ENCODE measurements at places on chromosomes 12 and 14.

- DNase-seq, result no peak
Measured at GRCh38 chr12:7959701-7960121, 23.7 kb upstream of the SLC2A3 start.

DNA sequence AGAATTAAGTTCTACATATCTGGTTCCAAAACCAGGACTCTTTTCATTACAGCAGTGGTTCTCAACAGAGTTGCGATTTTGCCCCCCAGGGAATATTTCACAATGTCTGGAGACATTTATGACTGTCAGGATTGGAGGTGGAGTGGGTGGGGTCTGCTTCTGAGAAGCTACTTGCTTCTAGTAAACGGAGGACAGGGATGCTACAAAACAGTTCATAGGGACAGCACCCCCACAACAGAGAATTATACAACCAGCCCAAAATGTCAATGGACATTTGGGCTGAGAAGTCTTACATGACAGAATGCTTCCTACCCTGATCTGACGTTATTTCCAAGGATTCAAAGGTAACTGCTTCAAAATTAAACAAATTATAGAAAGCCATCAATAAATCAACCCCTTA is 739 bp upstream of the SPATA7 start:
- no peak for DNase-seq

- DNase-seq, result no peak
Measured at GRCh38 chr14:76212242-76212641, 60.5 kb downstream of the GPATCH2L start.

DNA sequence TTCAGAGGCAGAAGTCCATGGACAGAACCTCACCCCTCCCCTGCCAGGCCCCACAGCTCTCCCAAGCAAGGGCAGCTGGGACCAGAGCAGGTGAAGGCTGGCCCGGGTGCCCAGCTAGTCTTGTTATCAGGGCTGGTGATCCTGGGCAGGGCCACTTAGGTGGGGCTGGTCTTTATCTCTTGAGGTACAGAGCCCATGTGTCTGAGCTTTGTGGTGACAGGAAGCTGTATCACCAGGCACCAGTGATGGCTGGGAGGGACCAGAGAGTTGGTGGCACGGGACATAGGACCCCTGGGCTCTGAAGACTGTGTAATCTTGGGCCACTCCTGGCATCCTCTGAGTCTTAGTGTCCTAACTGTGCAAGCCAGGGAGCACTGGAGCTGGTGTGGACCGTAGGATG is 12.8 kb upstream of the HPD start:
- DNase-seq, result peak; percentile 77

DNA sequence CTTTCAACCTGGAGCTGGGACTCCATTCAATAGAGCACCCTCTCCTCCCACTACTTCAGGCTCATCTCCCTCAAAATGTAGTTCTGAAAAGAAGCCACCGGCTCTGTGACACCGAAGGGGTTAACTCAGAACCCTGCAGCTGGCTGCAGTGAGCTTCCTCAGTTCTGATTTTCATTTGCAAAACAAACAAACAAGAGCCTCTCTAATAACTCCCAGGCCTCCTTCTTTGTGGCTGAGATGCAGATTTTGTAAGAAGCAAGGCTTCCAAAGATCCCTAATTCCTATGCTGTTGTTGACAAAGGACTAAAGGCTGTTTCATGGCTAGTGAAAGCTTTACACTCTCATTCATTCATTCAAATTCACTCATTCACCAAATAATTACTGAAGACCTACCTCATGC is 333.4 kb upstream of the TBX3 start:
- DNase-seq, result no peak

DNA sequence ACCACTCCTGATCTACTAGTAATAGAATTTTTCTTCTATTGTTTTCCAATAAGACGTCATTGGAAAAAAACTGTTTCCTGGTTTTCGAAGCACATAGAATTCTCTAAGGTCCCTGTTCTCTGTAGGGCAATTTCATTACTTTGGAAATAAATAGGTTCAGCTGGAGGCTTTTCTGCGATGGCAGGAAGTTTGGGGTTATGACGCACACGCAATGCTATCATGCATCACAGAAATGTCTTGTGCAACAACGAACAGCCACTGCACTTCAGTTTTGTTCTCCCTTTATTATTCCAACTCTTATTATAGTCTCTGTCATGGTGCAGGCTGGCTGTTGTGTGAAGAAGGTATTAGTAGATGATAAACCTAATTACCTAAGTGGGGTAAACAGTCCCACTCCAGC is 59.0 kb downstream of the KCNK10 start:
- DNase-seq, result no peak

GRCh38 chr14:92263681-92264080 is 59.3 kb upstream of the SLC24A4 start:
- DNase-seq, result no peak

- no peak for DNase-seq
Measured at GRCh38 chr12:67981287-67982162, 7.7 kb upstream of the IFNG-AS1 start.

GRCh38 chr12:105888696-105889095 is 250.1 kb downstream of the NUAK1 start:
- DNase-seq, result no peak

- no peak for DNase-seq
Measured at GRCh38 chr12:81329085-81329484, 251.2 kb downstream of the ACSS3 start.

- no peak for DNase-seq
Measured at GRCh38 chr12:68137335-68137830, 22.2 kb downstream of the IFNG start.

- DNase-seq, result no peak
Measured at GRCh38 chr12:10614056-10614370, 604 bp upstream of the MAGOHB start.

DNA sequence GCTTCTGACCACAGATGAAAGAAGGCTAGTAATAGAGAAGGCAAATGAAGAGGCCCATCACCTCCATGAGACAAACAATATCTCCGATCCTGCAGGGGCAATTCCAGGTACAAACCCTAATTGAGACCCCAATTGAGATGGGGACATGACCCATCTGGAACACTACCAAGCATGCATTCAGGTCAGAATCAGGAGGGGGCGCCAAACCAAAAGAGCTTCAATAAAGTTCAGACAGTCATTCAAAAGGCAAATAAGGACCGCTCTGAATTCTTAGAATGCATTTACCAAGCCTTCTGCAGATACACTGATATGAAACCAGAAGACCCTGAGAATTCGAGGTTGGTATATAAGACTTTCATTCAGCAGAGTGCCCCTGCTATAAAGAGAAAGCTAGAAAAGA is 10.2 kb upstream of the EDDM3B start:
- DNase-seq, result peak; percentile 68

GRCh38 chr14:81473456-81474147 is 60.1 kb downstream of the SEL1L start:
- DNase-seq, result no peak

GRCh38 chr12:63787306-63787705 is 7.6 kb downstream of the RXYLT1 start:
- DNase-seq, result no peak

GRCh38 chr14:106038263-106038662 is 511.9 kb downstream of the TMEM121 start:
- DNase-seq, result no peak

- DNase-seq, result no peak
Measured at GRCh38 chr14:105283899-105284298, 16.9 kb downstream of the BRF1 start.

DNA sequence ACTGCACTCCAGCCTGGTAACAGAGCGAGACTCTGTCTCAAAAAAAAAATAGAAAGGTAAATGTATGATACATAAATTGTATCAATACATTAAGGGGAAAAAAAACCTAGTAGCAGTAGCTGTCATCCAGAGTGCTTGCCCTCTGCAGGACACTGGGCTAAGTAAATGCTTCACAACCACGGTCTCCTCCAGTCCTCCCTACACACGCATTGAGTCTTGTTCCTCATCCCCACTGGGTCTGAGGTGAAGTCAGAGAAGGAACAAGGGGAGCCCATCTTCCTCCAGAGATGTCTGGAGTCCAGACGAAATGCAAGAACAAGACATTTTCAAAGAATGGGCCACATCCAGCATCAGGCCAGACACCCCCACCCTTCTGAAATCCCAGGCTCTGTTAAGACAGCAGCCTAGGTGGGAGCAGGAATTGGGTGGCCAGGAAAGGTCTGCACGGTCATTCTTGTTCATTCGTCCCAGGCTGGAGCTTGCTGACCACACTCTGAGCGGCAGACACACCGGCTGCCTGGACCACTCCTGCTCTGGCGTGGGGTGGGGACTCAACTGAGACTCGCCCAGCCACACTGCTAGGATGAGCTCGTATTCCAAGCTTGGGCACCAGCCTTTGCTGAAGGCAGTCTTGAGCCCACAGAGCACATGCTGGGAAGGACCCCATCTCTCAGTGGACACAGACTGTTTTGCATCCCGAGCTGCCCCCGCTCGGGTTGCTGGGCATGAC is 45.5 kb downstream of the CHGA start:
- DNase-seq, result no peak

- DNase-seq, result no peak
Measured at GRCh38 chr12:45343269-45344051, 127.6 kb downstream of the ANO6 start.

- no peak for DNase-seq
Measured at GRCh38 chr12:51370667-51371066, 20.5 kb downstream of the GALNT6 start.

DNA sequence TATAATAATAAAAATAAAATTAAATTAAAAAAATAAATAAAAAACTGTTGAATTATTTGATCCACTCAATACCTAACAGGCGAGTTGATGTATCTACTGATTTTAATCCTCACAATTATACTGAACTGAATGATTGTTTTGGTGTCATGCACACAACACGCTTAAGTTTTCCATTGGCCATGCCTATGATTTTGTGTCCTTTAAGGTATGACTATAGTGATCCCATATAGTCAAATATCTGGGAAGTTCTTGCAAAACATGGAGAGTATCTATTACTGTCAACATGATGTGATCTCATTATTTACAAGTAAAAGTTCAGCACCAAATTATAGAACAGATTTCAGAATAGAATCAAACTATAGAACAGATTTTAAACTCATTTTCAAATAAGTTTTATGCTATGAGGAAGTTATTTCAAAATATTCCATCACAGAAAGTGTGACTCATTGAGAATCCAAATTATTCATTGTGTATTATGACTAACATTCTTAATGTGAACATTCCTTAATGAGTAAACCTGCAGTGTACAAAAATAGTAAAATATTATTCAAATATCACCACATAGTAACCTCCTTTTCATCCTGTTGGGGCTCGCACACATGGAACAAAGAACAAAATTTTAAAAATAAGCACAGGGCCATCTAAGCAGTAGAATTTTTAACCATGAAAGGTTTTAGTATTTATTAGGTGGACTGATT is 190.4 kb downstream of the SLC25A21 start:
- DNase-seq, result no peak

- DNase-seq, result no peak
Measured at GRCh38 chr12:130711756-130712155, 4.3 kb downstream of the RIMBP2 start.

- DNase-seq, result no peak
Measured at GRCh38 chr14:66403183-66403582, 83.0 kb upstream of the CCDC196 start.

DNA sequence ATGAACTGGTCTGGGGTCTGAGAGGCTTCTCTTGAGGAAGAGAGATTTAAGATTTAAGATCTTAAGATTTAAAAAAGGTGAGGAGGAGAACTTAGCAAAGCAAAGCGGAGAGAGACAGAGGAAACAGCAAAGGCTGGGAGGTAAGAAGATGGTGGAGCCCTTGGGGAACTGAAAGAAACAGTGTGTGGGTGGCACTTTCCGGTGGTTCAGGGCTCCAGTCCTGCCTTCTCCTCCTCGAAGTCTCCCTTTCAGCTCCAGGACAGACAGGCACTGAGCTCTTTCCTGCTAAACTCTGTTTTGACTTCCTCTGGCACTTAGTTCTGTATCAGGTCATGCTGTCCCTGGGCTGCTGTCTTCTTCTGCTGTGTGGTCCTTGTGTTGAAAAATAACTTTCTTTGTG is 298.7 kb upstream of the SRRM4 start:
- DNase-seq, result no peak

DNA sequence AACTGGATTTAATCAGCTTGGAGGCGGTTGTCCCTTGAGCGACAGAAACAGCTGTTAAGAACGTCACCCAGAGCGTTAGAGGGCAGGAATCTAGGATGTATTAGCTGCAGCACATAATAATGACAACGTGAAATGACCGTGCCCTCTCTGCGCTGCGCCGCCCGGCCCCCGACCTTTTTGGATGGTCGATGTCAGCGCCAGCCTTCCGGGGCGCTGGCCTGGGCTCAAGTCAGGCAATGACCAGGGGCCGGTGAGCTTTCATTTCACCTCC is 427 bp upstream of the TMEM120B start:
- peak; percentile 65 for DNase-seq

GRCh38 chr12:65279369-65280112 is 1.1 kb downstream of the MSRB3 start:
- no peak for DNase-seq

DNA sequence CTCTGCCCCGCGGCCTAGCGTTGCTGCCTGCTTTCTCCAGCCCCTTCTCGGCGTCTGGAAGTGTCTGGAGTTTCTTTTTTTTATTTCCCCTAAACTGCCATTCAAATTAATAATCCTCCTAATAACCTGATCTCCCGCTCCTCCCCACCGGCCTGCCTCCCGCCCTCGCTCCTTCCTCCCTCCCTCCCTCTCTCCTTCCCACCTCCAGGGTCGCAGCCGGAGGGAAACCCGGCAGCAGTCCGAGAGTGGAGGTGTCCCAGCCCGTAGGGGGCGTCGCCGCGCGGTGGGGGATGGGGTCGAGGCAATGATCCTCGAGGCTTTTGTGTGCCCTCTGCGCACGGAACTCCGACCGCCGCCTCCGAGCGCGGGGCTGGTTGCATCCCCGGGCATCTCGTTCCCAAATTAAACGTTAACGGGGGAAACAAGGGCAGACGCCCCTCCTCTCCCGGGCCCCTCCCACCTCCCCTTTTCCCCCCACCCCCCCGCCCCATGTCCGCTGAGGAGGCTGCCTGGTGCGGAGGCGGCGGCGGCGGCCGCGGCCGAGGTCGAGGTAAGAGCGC is 1.0 kb upstream of the SOCS2 start:
- DNase-seq, result peak; percentile 83

DNA sequence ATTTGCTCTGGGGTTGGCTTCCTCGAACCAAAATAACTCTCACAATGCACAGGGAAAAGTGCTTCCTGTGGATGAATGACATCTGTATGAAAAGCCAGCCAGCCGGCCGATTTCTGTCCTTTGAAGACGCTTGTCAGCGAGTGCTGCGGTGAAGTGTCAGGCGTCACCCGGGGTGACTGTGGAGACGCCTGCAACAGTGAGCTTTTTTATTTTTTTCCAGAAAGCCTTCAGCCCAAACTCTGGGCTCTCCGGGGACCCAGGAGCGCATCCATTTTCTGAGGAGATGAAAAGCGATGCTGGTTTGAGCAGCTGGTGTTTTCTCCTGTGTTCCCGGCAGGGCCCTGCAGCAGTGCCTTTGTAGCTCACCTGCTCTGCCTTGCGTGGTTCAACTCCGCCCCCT is 147.9 kb upstream of the MYL2 start:
- DNase-seq, result no peak

GRCh38 chr12:462936-463705 is 3.4 kb downstream of the B4GALNT3 start:
- no peak for DNase-seq

Data from liver (tissue), 10 donors.